ENCODE measurements at places on chromosomes 2 and 18. TPM values are rescaled to one million over a fixed set of nuclear protein-coding genes. Genes with fewer than 3 reads are reported as not detected.

Gene IL1F10
- total RNA-seq, result not detected

Gene GALNT5
- total RNA-seq, result not detected

Gene KIAA2012
- total RNA-seq, result not detected

Gene FMNL2
- total RNA-seq, result 1.2 TPM

Gene FARSB
- total RNA-seq, result 32.1 TPM

Gene CCDC74B
- 0.82 TPM for total RNA-seq

Gene MEP1B
- total RNA-seq, result 0.11 TPM

Gene RMND5A
- 25.7 TPM for total RNA-seq

Measured in T-helper 2 cell treated with Interferon-gamma antibody and Interleukin-4, amounts not matched to agents 100 ng/mL and 5 ng/mL, for 36 hours (primary cell).